Tracheal epithelial cell (primary cell): ENCODE measurements at places on chromosomes 2 and 18. TPM values are rescaled to one million over a fixed set of nuclear protein-coding genes. Genes with fewer than 3 reads are reported as not detected.

Gene TMEM18
- 36.2 and 40.5 TPM in 2 replicates for total RNA-seq

Gene CHRNG
- not detected in 2 replicates for total RNA-seq

Gene SPDYA
- 0.85 and 0.96 TPM in 2 replicates for total RNA-seq

Gene PLA2R1
- total RNA-seq = 4.0 and 5.5 TPM in 2 replicates

Gene CROCC2
- not detected in 2 replicates for total RNA-seq

Gene TUBA3D
- not detected in 2 replicates for total RNA-seq

Gene MREG
- total RNA-seq = 24.3 and 77.8 TPM in 2 replicates

Gene MAP3K19
- under 0.01 TPM in 1 of 2 replicates, not detected in the other for total RNA-seq
